EH (cell line): ENCODE measurements at places on chromosomes 2 and 18.

DNA sequence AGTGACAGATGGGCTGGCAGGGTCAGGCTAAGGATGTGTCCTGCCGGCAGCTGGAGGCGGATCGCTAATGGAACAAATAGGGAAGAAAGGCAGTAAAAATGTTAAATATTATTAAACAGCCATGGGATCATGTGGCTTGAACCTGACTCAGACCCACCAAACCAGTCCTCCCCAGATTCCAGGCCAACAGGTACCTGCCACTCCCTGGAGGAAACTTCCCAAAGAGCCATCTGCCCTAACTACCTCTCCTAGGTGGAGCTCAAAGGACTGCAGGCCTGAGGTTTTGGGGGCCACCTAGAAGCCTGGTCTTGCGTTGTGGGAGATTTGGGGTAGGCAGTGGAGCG is 34.3 kb downstream of the CIB4 start:
- DNase-seq: no peak

- no peak for DNase-seq
Observed at GRCh38 chr2:67559156-67559555, 162.0 kb downstream of the ETAA1 start.

- peak; percentile 59 for DNase-seq
Observed at GRCh38 chr2:102806250-102806837, 44.5 kb downstream of the TMEM182 start.

DNA sequence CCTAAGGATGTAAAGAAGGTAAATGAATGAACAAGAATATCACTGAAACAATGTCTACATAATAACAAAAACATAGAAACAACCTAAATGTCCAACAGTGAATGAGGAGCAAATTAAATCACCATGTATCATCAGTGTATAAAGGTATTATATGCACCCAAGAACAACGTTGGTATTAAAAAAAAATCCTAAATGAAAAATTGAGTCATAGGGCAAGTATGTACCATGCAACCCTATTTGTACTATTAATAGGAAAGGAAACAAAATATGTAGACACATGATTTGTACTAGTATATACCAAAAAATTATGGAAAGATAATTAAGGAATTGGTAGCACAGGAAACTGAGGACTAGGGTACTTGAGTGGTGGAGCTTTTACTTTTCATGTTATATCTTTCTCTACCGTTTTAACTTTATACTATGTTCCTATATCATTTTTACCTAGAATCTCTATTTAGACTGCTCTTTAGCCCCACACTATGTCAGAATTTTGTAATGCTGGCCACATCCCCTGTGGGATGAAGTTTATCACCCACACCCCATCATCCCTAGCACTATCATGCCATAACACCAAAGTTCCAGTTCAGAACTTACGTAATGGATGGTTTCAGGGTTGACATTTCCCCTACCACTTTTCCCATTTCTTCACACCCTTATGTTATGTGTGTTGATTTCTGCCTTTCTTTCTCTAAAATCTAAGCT is 25.6 kb downstream of the IKZF2 start:
- DNase-seq: peak; percentile 26

GRCh38 chr2:31822587-31822986 is 188.2 kb downstream of the MEMO1 start:
- DNase-seq: no peak

DNA sequence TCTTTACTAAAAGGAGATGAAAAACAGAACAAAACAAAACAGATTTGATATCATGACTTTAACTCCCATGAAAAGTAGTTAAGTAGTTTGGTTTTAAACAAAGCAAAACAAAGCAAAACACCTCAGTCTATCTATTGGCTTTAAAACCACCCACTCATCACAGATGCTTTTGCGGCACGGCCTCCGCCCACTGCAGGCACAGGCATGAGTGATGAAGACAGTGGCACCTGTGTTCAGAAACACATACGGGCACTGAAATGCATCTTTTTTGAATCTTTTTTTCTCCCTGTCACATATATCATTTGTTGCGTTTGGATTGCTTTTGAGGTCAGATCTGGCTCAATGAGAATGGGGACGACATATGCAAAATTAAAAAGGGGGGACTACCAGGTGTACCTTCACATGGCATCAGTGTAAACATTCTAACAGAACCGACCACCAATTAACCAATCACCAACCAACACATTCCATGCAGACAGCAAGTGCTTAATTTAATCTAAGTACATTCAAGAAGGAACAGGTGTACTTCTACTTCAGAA is 147.4 kb upstream of the REV1 start:
- no peak for DNase-seq

DNA sequence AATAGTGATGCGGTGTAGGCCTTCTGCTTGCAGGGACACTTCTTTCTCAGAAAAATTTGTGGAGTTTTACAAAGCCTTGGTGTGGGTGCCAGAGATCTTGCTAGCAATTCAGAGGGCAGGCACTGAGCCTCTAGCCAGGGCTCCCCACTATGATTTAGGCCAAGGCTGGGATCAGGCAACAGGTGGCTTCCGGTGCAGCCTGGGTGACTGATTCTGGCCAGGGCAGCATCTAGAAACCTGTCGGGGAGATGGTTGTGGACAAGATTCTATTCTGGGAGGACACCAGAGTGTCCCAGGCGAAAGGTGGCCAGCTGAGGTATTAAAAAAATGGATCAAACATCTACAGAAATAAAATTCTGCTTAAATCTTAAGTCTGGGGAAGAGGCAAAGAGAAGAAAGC is 21.5 kb upstream of the TNP1 start:
- DNase-seq: no peak

- no peak for DNase-seq
Observed at GRCh38 chr2:165505514-165505913, 36.0 kb downstream of the CSRNP3 start.

DNA sequence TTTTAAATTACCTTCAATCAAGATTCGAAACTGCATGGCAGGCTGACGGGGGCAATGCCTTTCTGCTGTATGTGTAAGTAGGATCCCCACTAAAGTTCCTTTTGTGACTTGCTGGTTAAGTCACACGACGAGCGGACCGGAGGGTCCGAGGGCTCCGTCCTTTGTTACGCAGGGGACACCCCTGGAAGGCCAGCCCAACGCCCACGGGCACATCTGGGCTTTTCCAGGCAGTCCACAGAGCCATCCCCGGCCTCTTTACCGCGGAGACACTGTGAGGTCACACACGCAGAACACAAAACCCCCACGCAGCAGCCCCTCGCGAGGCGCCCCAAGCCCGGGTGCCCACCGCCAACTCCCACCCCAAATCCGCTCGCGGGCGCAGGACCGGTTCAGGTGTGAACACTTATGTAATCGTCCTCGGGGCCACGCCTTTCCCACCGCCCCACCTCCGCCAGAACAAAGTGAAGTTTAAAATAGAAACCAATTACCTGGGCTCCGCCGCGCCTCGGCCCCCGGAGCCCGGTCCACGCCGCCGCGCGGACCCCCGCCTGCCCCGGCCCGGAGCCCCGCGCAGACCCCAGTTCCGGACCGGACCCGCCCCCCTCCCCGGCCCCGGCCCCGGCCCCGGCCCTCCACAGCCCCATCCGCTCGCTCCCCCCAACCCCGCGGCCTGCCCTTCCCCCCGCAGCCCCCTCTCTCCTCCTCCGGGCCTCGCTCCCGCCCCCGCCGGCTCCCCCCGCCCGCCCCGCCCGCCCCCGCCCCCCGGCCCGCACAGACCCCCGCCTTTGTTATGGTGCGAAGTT is 4.2 kb downstream of the ZNF516 start:
- peak; percentile 27 for DNase-seq

DNA sequence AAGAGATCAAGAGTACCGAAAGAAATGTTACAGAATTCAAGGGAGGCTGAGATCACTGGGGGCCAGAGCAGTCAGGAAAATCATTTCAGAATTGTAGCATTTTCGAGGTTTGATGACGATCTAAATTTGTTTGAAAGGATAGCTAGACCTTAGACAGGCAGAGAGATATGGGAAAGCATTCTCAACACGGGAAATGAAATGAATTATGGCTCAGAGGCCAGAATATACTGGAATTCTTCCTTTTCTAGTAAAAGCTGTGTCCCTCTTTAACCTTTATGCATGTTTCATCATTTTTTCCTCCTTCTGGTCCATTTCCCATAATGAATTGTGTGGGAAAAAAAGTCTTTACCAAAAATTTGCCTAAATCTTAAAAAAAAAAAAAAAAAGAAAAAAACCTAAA is 78.8 kb downstream of the NABP1 start:
- no peak for DNase-seq

DNA sequence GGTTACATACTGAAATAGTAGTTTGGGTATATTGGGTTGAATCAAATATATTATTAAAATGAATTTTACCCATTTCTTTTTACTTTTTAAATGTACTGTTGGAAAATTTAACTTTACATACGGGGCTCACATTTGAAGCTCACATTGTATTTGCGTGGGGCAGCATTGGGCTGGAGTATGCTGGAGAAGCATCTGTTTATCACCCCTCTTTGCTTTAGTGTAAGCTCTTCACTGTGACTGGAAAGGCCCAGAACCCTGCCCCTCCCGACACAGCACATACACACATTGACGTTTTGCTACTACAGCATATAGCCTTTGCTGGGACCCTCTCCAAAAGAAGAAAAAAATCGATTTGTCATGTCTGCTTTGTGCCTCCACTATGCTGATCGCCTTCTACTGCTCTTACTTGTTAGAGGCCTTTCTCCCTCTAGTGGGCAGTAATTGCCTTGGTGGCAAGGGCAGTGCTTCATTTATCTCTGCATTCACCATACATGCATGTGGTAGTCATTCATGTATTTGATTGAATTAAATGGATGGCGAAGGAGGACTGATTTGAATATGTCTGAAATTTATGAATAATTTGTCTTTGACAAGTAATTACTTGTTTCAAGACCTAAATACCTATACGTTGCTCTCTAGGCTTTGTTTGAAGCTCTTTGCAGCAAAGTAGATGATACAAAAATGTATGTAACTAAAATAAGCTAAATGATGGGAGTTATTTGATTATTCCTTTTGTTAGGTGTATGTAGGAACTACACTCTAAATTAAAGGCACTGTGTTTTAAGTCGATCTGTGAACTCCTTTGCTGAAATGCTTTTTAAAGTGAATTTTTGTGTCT is 37.4 kb downstream of the VAPA start:
- DNase-seq: peak; percentile 72

GRCh38 chr2:238947243-238947760 is 99.4 kb downstream of the TWIST2 start:
- no peak for DNase-seq

DNA sequence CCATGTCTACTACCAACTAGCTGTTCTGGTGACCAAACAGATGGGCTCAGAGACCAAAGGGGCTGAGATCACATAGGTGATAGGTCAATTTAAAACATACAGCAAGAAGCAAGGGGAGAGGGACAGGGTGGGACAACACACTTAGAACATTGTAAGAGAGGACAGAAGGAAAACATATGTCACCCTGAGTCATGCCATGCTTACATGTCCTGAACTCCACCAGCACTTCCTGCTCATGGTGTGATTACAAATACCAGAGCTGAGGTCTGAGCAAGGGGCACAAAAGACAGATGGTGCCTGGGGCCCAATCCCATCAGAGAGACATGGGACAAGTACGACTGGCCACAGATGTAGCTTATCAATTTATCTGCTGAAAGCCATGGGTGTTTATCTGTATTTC is 28.7 kb upstream of the GALNT14 start:
- DNase-seq: peak; percentile 6

GRCh38 chr2:174635776-174636404 is 38.3 kb upstream of the WIPF1 start:
- peak; percentile 77 for DNase-seq

GRCh38 chr2:189298481-189298880 is 118.9 kb upstream of the COL5A2 start:
- DNase-seq: peak; percentile 63

- peak; percentile 83 for DNase-seq
Observed at GRCh38 chr2:230011617-230012016, 57.1 kb downstream of the SLC16A14 start.

GRCh38 chr2:203679401-203679800 is 27.0 kb upstream of the CD28 start:
- no peak for DNase-seq

- no peak for DNase-seq
Observed at GRCh38 chr18:6775702-6776101, 46.2 kb downstream of the ARHGAP28 start.
